Left colon (tissue), 2 donors: ENCODE measurements at places on chromosomes 7 and 10. TPM values are rescaled to one million over a fixed set of nuclear protein-coding genes. Genes with fewer than 3 reads are reported as not detected.

The MYH16 gene
- not detected for total RNA-seq

The SEMA3E gene
- total RNA-seq, result 1.4 TPM

The FMC1 gene
- total RNA-seq, result 23.5 TPM

The FFAR4 gene
- total RNA-seq, result 36.9 TPM

The CTTNBP2 gene
- 2.2 TPM for total RNA-seq

The PTPRE gene
- total RNA-seq, result 36.1 TPM

The FAM25A gene
- total RNA-seq, result not detected

The LOXL4 gene
- total RNA-seq, result 0.34 TPM

The DMBT1 gene
- 424 TPM for total RNA-seq

The FAM185A gene
- total RNA-seq, result 10.1 TPM

The RPEL1 gene
- not detected for total RNA-seq

The OR6V1 gene
- not detected for total RNA-seq

The ARMC3 gene
- not detected for total RNA-seq

The PTTG1IP2 gene
- total RNA-seq, result not detected

The MGAM2 gene
- total RNA-seq, result 25.8 TPM

The MDFIC gene
- 10.9 TPM for total RNA-seq

The CYP2C19 gene
- 3.9 TPM for total RNA-seq

The TEX36 gene
- total RNA-seq, result not detected

The DGKI gene
- total RNA-seq, result 0.34 TPM

The FAM13C gene
- total RNA-seq, result 1.8 TPM

The EBLN1 gene
- total RNA-seq, result not detected

The UCN3 gene
- total RNA-seq, result 4.5 TPM

The TMEM248 gene
- total RNA-seq, result 121 TPM

The SERPINE1 gene
- 1.8 TPM for total RNA-seq

The C7orf33 gene
- not detected for total RNA-seq

The UBE2H gene
- total RNA-seq, result 49.1 TPM

The OR9A2 gene
- total RNA-seq, result not detected

The CYP3A4 gene
- total RNA-seq, result 12.9 TPM

The COL1A2 gene
- 103 TPM for total RNA-seq

The PRPS1L1 gene
- not detected for total RNA-seq

The PON1 gene
- total RNA-seq, result not detected

The DPP6 gene
- 2.9 TPM for total RNA-seq

The OR2A1 gene
- not detected for total RNA-seq

The HTR7 gene
- 0.61 TPM for total RNA-seq

The VIPR2 gene
- total RNA-seq, result 0.55 TPM

The BHLHA15 gene
- 1.0 TPM for total RNA-seq

The FAM20C gene
- total RNA-seq, result 11.3 TPM

The HMX2 gene
- 0.20 TPM for total RNA-seq

The ANK3 gene
- 95.4 TPM for total RNA-seq

The TNS3 gene
- total RNA-seq, result 62.3 TPM

The GNGT1 gene
- not detected for total RNA-seq

The AGR2 gene
- total RNA-seq, result 1,046 TPM

The GSAP gene
- total RNA-seq, result 7.9 TPM

The ZNF804B gene
- total RNA-seq, result not detected

The CHST15 gene
- total RNA-seq, result 11.6 TPM

The SLC12A9 gene
- total RNA-seq, result 31.0 TPM

The PTF1A gene
- total RNA-seq, result not detected

The CACNB2 gene
- 13.3 TPM for total RNA-seq

The VPS26A gene
- total RNA-seq, result 67.6 TPM

The ATOH7 gene
- 0.22 TPM for total RNA-seq

The NEUROD6 gene
- total RNA-seq, result not detected

The FGFBP3 gene
- 2.3 TPM for total RNA-seq

The CAMK2B gene
- 0.76 TPM for total RNA-seq
